ENCODE measurements at places on chromosomes 2 and 18.

DNA sequence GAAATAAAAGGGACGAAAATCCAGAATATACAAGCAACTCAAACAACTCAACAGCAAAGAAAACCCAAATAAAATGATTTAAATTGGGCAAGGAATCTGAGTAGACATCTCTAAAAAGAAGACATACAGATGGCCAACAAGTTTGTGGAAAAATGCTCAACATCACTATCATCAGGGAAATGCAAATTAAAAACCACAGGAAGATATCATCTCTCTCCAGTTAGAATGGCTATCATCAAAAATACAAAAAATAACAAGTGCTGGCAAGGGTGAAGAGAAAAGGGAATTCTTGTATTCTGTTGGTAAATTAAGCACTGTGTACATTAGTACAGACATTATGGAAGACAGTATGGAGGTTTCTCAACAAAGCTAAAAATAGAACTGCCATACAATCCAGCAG lies 80.0 kb downstream of the RAB31 start:
- DNase-seq, result no peak

DNA sequence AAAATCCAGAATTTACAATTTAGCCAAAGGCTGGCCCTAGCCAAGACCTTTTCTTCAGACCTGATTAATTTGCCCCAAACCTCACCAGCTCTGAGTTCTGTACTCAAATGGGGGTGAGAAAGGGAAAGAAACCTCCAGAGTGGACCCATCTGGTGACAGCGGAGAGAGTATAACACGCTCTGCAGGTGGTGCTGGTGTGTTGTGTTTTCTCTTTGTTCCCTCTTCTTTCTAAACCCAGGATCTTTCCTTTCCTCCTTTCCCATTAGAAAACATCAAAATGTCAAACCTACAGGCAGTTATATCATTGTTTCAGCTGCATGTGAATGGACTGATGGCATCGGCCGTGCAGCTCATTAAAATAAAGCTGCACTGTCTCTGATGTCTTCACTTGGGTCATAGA lies 253.2 kb upstream of the SP5 start:
- no peak for DNase-seq

GRCh38 chr2:37585295-37585908 lies 86.0 kb downstream of the CDC42EP3 start:
- no peak for DNase-seq

DNA sequence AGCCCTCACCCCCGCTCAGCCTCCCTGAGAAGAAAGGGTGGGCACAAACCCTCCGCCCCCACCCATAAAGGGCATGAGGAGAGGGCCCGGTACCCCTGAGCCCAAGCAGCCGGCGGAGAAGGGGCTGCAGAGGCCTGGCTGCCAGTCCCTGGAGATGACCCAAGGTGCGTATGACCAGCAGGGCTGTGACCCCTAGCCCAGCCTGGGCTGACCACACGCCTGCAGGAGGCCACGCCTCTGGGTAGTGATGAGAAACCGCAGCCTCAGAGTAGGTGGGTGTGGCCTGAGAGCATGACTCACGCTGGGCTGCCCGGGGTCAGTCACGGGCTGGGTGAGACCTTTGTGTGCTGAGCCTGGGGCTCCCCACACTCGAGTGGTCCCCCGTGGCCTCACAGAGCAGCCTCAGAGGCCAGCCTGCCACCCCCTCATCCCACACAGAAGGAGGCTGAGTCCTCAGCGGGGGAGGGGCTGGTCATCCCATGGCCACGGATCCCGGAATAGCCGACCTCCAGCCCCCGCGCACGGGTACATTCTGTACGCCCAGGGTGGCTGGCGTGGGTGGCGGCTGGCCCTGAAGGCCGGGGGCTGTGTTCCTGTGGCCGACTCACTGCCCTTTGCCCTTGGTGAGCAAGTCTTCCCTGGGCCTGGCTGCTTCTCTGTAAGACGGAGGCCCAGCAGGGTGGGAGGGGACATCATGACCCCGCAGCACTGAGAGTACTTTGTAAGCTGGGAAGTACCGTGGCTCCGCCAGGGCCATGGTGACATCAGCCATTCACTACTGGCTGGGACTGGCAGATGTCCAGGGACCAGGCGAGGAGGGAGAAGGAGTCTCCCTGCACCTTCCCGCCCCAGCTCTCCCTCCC lies 110.8 kb upstream of the OTOS start:
- no peak for DNase-seq

- DNase-seq, result no peak
Measured at GRCh38 chr2:181253438-181253837, 203.7 kb upstream of the ITGA4 start.

DNA sequence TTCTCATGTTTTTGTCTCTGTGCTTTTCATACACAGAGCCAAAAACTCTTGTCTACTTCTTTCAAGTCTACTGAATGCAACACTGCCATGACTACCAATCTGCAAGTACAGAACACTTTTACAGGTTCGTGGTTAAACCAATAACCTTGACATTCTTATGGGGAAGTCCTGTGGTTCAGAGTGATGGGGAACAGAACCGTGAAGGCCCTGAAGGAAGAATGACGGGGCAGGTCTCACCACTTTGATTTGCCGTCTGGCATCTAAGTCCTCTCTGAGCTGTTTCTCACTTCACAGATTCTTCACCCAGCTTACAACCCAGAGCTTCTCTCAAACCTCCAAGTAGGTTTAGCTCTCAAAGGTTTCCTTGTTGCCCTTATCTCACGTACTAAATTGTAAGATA lies 117.5 kb upstream of the SNTG2 start:
- DNase-seq, result no peak

GRCh38 chr2:30487603-30488002 lies 40.6 kb downstream of the LCLAT1 start:
- DNase-seq, result no peak

DNA sequence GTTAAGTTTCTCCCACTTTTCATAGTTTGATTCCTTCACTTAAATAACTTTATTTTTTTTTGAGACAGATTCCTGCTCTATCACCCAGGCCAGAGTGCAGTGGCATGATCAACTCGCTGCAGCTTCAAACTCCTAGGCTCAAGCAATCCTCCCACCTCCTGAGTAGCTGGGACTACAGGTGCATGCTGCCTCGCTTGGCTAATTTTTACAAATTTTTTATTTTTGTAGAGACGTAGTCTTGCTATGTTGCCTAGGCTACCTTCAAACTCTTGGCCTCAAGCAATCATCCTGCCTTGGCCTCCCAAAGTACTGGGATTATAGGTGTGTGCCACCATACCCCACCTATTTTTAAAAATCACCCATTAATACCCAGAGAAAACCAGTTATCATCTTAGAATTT lies 14.2 kb upstream of the WIPF1 start:
- DNase-seq, result no peak

GRCh38 chr18:65423776-65424175 lies 327.0 kb upstream of the CDH7 start:
- DNase-seq, result no peak

DNA sequence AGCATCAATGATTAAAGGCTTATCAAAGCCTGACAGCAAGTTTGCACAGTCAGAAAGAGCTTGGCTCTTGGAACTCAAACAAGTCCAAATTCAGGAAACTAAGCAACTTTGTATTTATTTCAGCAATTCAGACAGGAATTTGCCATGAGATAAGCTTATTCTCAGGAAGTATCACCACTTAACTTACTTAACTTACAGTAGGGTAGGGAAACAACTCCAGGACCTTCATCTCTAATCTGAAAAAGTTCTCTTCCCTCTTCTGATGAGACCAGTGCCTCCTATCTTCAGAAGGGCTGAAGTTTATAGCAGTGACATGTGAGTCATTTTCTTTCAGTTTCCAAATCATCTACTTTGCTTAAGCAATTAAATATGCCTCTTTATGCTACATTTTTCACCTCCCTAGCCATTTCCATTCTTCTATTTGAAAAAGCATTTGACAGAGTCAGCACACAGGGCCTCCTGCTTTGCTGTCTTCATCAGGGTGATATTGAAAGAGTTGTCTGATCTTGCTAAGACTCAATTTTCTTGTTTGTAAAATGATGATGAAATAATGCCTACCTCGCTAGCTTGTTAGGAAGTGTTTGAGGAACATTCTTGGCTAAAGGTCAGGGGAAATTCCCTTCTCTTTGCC lies 389.5 kb downstream of the RND3 start:
- no peak for DNase-seq

DNA sequence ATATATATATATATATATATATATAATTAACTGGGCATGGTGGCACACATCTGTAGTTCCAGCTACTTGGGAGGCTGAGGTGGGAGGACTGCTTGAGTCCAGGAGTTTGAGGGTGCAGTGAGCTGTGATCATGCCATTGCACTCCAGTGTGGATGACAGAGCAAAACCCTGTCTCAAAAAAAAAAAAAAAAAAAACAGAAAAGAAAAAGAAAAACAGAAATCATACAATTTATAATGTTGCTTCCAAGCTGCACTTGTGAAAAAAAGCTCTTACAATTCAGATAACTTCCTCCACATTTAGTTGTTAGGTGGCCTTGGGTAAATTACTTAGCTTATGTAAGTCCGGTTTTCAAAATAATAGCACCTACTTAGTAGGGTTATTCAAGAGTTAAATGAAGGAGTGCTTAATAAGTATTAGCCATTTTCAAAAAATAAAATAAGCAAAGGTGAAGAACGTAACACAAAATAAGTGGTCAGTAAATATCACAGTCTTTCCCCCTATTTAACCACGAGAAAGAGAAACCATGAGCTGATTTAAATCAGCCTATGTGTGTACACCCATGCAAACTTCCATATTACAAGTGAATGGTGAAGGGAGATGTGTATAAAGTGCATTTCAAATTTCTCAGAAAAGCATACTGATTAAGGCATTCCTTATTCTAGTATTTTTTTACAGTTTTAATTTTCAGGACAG lies 2.3 kb downstream of the WIPF1 start:
- DNase-seq, result no peak

- no peak for DNase-seq
Measured at GRCh38 chr2:230564805-230565779, 147.6 kb upstream of the CAB39 start.

DNA sequence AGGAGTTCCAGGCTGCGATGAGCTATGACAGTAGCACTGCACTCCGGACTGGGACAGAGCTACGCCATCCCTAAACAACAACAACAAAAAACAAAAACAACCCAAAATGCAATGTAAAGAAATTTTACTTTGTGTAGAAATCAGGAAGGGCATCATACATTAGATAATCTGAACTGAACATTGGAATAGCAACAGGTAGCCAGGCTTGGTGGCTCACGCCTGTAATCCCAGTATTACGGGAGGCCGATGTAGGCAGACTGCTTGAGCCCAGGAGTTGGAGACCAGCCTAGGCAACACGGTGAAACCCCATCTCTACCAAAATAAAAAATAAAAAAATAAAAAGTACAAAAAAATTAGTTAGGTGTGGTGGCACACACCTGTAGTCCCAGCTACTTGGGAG lies 2.1 kb upstream of the PNO1 start:
- DNase-seq, result no peak

DNA sequence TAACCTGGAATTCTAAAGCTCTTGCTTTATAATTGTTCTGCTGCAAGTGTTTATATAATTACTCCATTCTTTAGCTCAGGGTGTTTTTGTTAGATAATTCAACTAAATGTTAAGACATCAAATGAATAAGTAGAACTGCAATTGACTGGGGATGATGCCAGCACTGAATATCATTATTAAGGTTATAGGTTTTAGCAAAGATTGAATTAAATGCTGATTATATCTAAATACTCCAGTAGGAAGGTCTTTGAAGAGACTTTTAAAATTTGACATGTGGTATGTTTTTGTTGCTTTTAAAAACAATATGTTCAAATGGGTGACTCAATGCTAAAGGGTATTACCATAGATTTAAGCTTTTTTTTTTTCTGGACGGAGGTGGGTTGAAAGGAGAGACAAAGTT lies 170.1 kb upstream of the THUMPD2 start:
- no peak for DNase-seq

- DNase-seq, result no peak
Measured at GRCh38 chr18:23982155-23983079, 32.1 kb upstream of the TTC39C start.

DNA sequence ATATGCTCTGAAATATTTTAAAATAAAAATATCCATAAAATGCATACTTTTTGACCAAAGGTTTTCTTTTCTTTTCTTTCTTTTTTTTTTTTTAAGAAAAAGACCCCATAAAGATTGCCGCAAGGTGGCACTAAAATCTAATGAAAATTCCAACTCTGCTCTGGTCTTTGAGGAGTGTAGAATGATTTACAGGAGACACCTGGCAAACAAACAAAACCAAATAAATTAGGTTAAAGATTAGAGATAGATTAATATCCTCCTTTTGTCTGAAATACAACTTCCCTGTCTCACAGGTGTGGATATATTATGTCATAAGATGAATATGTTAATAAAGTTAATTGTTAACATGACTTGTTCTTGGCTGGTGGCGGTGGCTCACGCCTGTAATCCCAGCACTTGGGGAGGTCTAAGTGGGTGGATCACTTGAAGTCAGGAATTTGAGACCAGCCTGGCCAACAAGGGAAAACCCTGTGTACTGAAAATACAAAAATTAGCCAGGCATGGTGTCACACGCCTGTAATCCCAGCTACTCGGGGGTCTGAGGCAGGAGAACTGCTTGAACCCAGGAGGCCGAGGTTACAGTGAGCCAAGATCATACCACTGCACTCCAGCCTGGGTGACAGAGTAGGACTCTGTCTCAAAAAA lies 3.5 kb upstream of the RHOB start:
- DNase-seq, result peak; percentile 13

- no peak for DNase-seq
Measured at GRCh38 chr2:146366276-146366675, 1478.6 kb upstream of the ACVR2A start.

GRCh38 chr2:71849111-71849510 lies 298.6 kb downstream of the CYP26B1 start:
- no peak for DNase-seq

GRCh38 chr2:26607698-26608097 lies 33.5 kb downstream of the CIB4 start:
- no peak for DNase-seq

DNA sequence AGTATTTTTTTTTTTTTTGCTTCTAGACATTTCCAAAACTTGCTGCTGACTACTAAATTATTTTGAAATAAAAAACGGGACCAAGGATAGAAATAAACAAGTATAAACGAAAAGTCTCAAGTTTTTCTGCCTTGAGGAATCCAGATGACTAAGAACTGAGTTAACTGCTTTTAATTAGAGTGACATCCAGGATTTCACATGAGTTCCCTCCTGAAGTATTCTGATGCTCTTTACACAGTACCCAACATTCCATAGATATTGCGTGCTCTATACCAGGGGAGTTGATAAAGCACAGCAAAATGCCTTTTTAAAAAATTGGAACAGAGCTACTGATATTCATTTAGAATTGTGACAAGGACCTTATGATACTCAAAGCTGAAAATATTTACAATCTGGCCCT lies 618.0 kb downstream of the CCDC85A start:
- no peak for DNase-seq

DNA sequence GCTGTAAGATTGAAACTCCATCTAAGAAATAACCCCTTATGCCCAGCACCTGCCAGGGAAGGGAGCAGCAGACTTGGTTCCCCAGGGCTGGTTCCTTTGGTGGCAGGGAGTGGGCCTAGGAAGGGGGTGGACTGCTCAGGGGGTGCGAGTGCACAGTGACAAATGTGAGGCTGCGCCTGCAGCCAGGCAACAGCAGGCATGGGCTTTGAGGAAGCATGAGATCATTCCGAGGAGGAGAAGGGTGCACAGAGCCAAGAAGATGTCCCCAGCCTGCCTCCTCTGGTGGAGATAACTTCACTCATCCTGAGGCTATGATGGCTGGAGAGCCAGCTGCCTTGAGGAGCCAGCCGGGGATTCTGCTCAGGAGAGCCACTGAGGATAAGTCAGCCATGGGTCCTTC lies 158.0 kb downstream of the CAPN13 start:
- no peak for DNase-seq
